Activated naive CD8-positive, alpha-beta T cell treated with anti-CD3 and anti-CD28 coated beads for 36 hours (primary cell): ENCODE measurements at places on chromosomes 3 and 15.

DNA sequence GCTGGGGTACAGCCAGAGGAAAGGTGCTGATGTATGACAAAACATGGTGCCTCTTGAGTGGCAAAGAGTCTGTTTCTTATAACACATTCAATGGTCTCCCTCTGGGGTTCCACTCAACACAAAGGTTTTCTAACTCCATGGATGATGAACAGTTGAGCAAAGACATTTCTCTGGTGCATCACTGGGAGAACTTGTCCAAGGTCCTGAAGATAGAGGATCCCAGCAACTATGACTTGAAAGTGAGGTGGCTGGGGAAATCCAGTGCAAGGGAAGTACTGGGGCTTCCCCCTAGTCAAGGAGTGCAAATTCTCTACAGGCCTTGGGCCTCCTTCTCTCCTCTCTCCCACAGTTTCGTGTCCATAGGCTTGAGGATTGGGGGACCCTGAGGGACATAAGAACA lies 431.1 kb downstream of the WDR72 start:
- DNase-seq, result no peak

- no peak for DNase-seq
Measured at GRCh38 chr3:87329065-87329464, 52.7 kb upstream of the POU1F1 start.

- DNase-seq, result no peak
Measured at GRCh38 chr3:128021768-128022372, 30.4 kb upstream of the SEC61A1 start.

DNA sequence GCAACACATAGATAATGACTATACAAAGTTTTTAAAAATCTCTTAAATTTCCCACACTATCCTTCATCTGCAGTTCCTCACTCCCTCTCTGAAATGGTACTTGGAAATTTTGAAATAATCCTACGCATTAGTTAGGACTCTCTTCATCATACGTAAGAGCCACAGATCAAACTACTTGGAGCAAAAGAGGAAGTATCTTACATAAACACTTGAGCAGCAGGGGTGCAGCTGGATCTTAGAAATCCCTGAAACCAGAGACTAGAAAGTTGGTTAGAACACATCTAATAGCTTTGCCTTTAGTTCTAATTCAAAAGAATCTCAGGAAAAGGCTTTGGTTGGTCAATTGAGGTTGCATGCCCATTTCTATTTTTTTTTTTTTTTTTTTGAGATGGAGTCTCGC lies 38.8 kb upstream of the ZNF445 start:
- no peak for DNase-seq
